Stimulated activated CD8-positive, alpha-beta memory T cell treated with anti-CD3 and anti-CD28 coated beads, Interleukin-15, amount 100 ng/mL, for 24 hours (primary cell): ENCODE measurements at places on chromosomes 1 and 21.

- no peak for DNase-seq
These were observed 1789.9 kb downstream of the MRPL39 start for GRCh38 chr21:23817337-23817736.

- no peak for DNase-seq
These were observed 35.8 kb downstream of the UBIAD1 start for GRCh38 chr1:11308699-11309224.

GRCh38 chr1:110645821-110646735, 28.7 kb downstream of the KCNA3 start:
- DNase-seq = no peak

DNA sequence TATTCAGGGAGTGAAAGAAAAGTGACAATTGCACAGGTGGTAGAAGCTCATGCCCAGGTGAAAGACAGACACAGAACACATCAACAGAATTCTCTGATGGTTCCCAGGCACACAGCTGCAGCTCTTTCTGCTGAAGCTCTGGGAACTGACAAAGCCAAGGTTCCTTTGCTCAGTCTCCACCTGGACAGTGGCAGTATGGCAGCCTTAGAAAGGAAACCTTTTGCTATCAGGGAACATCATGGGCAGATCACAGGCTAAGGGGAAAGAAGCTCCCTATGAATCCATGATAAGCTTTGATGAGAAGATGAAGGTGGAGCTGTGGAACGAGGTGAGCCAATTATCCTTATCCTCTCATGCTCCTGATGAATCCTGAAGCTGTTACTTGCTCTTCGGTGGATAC, 1.2 kb downstream of the SPRR2B start:
- no peak for DNase-seq

- no peak for DNase-seq
These were observed 34.5 kb upstream of the RALGPS2 start for GRCh38 chr1:178690496-178690895.
